ENCODE measurements at places on chromosomes 2 and 18.

- no peak for DNase-seq
Observed at GRCh38 chr2:72605836-72606442, 219.9 kb downstream of the EXOC6B start.

DNA sequence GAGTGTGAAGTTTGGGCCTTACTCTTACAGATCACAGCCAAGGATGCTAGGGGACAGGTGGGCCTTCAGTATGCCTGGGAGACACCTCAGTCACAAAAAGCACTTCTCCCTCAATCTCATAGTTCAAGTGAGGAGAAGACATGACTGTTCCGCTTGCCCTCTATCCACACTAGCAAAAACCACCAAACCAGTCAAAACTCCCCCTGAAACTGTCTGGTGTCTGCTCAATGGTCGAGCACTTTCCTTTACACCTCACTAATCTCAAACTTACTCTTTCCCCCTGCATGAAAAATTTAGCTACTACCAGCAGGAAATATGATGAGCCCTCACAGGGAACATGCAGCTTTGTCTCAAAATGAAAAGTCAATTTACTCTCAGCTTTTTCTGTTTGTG, 232.2 kb downstream of the TRIB2 start:
- peak; percentile 15 for DNase-seq

DNA sequence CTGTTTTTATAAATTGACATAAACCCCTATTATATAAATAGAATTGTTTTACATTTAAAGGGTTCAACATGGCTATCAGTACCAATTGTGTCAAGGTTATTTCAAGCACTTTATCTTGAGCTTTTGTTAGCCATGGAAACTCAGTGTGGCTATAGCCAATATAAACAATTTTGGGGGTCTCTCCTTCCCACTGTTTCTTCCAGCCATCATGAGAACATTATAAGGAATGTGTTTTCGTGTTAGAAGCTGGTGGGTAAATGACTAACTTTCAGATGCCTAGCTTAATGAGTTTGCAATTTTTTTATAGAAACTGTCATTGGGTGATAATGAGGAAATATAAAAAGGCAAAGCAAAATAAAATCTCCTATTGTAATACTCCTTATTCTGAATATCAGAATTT, 153.5 kb upstream of the FOSL2 start:
- DNase-seq, result no peak

GRCh38 chr2:119218478-119219064, 5.1 kb upstream of the STEAP3 start:
- no peak for DNase-seq

- DNase-seq, result no peak
Observed at GRCh38 chr2:120622159-120622869, 113.4 kb upstream of the GLI2 start.
